Natural killer cell treated with Interleukin-12 subunit alpha and Interleukin-12 subunit beta and Interleukin-15 and Interleukin-18, amount 100 ng/mL, for 72 hours (primary cell): ENCODE measurements at places on chromosomes 3 and 15.

- DNase-seq = no peak
Observed at GRCh38 chr3:186875708-186876107, 33.2 kb downstream of the ADIPOQ start.

DNA sequence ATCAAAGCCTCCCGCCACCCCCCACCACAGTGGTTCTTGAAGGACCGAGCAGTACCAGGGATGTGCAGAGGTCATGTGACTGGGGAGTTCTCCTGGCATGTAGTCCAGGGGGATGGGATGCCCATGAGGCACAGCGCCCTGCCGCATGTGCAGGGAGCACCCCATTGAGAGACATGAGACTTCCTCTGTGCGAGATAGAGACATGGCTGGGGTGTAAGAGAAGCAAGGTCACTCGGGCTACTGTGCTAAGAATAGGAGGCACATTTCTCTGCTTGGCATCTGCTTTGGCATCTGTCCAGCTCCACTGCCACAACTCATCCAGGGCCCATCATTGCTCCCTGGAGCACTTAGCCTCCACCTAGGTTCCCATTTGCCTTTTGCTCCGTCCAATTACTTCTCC, 2.4 kb upstream of the CYP1A1 start:
- DNase-seq = peak; percentile 8

DNA sequence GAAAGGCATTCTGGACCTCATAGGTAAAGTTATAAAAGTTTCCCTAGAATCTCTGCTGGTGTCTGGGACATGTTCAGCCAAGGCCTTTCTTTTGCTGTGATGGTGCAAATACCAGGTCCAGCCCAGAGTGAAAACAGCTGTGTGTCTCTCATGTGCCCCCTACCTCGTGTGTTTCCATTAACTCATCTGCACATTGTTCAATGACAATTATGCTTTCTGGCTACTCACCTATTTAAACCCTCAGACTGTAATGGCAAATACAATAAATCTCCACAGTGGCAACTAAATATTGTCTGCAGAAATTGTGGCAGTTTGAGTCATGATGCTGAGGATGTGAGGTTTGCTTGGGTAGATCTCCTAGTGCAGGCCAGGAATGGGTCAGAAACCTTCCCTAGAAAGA, 53.1 kb upstream of the GALNT15 start:
- no peak for DNase-seq

GRCh38 chr15:72983801-72984545, 68.3 kb upstream of the NEO1 start:
- no peak for DNase-seq

DNA sequence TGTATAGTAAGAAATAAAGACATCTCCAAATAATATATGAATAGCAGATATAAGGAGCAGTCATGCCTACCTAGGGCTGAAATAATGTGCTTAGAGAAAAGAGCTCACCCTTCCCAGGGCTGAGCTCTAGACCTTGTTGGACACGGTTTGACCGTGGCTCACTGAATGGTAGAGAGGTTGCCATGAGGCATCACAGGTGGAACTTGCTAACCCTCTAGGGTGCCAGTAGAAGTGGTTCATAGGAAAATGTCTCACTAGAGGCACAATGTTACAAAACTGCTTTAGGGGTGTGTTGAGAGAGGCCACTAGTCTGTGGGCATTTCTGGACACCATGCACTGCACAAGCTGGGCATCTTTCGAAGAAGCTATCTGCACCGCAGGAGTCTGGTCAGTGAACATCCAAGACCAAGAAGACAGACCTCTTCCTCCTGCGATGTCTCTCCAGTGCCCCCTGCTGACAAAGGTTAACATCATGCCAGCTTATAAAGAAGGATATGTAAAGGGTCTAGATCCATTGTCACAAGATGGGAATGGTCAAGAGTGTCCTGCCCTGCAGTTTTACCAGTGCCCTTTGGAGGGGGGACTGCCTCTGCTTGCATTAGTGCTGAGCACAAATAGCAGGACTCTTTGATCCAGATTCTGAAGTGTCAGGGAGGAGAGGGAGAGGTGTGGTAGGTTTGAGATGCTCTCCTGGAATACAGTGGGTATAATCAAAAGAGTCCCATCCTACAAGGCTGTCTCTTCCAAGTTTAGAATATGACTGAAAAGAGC, 266.8 kb downstream of the ZNF385D start:
- no peak for DNase-seq
